ENCODE measurements at places on chromosomes 16 and 17.

- no peak for DNase-seq
Observed at GRCh38 chr17:54835015-54835414, 65.6 kb upstream of the TOM1L1 start.

DNA sequence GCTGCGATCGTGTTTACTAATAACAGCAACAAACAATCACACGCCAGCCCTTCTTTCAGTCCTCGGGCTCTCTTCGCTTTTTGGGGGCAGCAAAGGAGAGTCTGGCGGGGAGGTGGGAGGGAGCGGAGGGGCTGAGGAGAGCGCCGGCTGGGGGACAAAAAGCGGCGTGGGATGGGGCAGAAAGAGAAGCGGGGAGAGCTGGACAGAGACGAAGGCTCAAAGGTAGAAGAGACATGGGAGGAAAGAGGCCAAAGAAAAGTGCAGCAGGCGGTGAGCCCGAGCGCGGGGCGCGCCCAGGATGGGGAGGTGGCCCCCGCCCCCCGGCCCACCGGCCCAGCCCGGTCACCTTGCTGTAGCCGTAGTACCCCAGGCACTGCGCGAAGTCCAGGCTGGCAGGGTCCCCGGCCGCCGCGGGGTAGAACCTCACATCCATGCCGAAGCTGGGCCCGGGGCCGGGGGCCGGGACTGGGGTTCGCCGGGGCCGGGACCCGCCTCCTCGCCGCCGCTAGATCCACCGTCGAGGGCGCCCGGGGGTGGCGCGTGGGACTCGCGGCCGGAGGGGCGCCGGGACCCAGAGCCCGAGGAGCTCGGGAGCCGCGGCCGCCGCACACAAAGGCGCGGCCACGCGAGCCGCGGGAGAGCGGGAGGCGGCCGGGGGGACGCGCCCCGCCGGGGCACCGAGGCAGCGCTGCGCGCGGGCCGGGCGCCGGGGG is 496 bp downstream of the TOX3 start:
- no peak for DNase-seq

- DNase-seq: no peak
Observed at GRCh38 chr17:35773679-35774425, 13.2 kb downstream of the C17orf50 start.

GRCh38 chr16:67198238-67198734 is 645 bp upstream of the ELMO3 start:
- DNase-seq: peak; percentile 82

DNA sequence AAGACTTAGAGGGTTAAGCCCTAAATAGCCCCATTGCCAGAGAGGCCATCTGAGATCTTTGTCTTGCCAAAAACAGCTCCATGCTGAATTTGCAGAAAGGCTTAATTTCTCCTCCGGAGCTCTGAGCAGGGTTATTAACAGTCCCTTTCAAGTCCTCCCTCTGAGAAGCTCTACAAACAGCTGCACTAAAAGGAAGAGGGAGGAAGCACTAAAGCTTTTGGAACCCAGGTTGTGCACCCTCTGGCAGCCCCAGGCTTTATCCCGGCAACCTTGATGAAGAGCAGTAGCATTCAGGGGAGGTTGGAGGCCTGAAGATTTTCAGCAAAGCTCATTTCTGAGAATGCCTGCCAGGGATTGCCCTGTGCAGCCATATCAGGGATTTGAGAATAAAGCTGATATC is 554.7 kb downstream of the RBFOX1 start:
- DNase-seq: no peak

GRCh38 chr17:38892083-38892482 is 22.2 kb downstream of the LASP1 start:
- no peak for DNase-seq
